Mammary epithelial cell (primary cell): ENCODE measurements at places on chromosomes 12 and 14.

- no peak for DNase-seq
Observed at GRCh38 chr12:26429070-26429691, 233.8 kb downstream of the SSPN start.

- no peak for DNase-seq
Observed at GRCh38 chr14:85453401-85454225, 76.3 kb upstream of the FLRT2 start.

GRCh38 chr12:81010641-81011040, 67.2 kb upstream of the ACSS3 start:
- DNase-seq, result no peak

- DNase-seq, result peak; percentile 90
Observed at GRCh38 chr14:64788706-64789105, 84.5 kb downstream of the PLEKHG3 start.

DNA sequence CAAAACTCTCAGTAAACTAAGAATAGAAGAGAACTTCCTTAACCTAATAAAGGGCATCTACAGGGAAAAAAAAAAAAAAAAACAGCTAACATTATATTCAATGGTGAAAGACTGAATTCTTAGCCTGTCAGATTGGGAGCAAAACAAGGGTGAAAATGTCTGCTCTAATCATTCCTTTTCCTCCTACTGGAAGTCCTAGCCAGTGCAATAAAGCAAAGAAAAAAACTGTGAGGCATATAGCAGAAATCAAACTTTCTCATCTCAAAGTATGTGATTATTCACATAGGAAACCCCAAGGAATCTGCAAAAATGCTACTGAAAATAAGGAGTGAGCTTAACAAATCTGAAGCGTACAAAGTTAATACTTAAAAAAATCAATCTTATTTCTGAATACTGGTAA, 170.7 kb downstream of the NUAK1 start:
- DNase-seq, result no peak

- no peak for DNase-seq
Observed at GRCh38 chr14:100048786-100049185, 16.4 kb upstream of the EVL start.

- no peak for DNase-seq
Observed at GRCh38 chr14:65650826-65651225, 238.3 kb downstream of the FUT8 start.
